ENCODE measurements at places on chromosomes 12 and 14.

DNA sequence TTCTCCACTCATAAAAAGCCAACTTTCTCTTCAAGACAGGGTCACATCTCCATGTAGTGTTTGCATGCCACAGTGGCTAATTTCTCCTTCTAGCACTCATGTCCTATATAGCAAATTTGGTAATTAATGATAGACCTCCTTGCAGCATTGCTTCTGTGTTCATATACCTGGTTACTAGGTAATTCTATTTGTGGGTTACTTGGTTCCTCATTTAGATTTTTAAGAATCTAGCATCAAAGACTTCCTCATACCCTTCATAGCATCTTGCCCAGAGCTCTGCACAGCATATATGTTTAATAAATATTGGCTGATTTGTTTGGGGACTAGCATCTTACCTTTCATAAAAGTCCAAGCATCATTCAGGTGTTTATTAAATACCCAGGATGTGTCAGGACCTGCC lies 152.1 kb downstream of the DUSP6 start:
- no peak for DNase-seq

GRCh38 chr12:53561590-53561953 lies 54.3 kb upstream of the NPFF start:
- DNase-seq, result peak; percentile 97

DNA sequence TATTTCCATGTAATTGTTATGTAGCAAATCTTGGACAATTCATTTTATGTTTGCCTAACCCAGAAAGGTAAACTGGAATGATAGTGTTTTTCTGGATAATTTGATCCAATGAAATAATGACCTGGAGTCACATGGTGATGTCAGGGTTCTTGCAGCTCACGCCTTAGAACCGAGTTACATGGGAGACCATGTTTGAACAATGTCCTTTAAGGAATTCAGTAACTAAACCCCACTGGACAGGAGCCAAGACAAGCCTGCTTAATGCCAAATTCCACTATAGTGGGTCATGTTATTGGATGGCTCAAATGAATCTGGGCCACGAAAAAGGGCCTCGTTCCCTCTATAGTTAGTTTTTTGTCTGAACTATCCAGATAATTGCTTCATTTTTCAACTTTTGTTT lies 255.8 kb upstream of the HMGA2 start:
- DNase-seq, result peak; percentile 3

GRCh38 chr12:2677142-2677880 lies 117.5 kb upstream of the FKBP4 start:
- DNase-seq, result no peak

DNA sequence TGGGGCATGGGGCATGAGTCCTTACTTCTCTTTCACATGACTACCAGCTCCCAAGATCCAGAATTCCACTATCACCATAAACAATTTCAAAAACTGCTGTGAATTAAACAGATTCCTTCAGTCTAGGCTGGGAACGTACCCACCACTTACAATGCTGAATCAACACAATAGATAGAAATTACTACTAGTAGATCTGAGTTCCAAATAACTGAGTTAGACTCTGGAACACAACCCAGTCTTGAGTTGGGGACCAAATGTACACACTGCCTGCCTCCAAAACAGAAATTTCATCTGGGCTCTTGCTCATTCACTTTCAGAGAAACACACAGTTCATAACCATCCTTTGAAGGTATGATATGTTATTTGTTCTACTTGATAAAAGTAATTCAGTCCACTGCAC lies 8.9 kb downstream of the CORO1C start:
- no peak for DNase-seq

GRCh38 chr14:51004801-51005526 lies 60.7 kb upstream of the PYGL start:
- DNase-seq, result peak; percentile 82

GRCh38 chr14:22002860-22003284 lies 329.3 kb upstream of the OR4E1 start:
- DNase-seq, result no peak

GRCh38 chr14:79742142-79742541 lies 469.2 kb downstream of the DIO2 start:
- no peak for DNase-seq

GRCh38 chr12:49232940-49233841 lies 31.7 kb upstream of the TUBA1C start:
- DNase-seq, result no peak

DNA sequence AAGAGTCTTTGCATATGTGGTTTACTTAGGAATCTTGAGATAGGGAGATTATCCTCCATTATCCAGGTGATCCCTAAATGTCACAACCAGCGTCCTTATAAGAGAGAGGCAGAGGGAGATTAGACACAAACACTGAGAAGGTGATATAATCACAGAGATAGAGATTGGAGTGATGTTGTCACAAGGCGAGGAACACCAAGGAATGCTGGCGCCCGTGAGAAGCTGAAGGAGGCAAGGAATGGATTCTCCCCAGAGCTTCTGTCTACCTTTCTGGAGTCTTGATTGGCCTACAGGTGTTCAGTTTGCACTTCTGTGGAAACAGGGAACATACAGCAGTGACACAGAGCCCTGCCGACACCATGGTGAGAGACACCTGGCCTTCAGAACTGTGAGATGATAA lies 101.6 kb downstream of the ANO4 start:
- no peak for DNase-seq

- peak; percentile 29 for DNase-seq
Measured at GRCh38 chr12:18262514-18262913, 1.2 kb downstream of the PIK3C2G start.

- DNase-seq, result no peak
Measured at GRCh38 chr12:103586132-103586531, 941 bp upstream of the STAB2 start.

GRCh38 chr12:108724054-108724889 lies 7.0 kb downstream of the CORO1C start:
- DNase-seq, result no peak

DNA sequence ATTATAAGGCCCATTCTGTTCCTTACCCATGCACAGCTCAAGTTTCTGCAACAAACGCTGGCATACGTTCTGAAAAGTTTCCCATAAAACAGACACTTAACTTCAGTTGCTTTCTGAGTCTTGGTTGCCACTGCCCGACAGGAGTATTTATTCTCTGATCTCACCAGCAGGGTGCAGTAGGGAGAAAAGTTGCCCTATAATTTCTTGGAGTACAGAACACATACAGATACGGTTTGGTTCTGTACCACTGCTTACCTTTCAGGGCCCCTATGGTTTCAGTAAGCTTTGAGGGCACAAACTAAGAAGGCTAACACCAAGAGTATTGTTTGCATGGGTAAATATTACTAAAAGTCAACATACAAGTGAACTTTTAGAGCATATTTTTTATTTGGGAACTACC lies 77.9 kb downstream of the SPATA7 start:
- DNase-seq, result no peak

DNA sequence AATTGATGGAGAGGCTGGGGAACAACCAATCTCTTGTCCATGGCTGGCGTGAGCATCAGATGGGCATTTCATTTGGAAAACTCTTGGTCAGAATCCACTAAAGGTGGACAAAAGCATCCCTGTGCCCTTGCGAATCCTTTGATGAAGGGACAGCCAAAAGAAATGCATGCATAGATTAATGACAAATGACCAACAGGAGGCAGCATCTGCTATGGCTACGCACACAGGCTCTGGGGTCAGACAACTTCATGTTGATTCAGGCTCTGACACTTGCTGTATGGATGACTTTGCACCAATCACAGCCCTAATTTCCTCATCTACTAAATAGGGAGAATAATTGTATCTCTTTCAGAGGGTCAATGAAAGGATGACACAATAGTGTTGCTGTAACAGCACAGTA lies 117.5 kb downstream of the ASCL4 start:
- no peak for DNase-seq

DNA sequence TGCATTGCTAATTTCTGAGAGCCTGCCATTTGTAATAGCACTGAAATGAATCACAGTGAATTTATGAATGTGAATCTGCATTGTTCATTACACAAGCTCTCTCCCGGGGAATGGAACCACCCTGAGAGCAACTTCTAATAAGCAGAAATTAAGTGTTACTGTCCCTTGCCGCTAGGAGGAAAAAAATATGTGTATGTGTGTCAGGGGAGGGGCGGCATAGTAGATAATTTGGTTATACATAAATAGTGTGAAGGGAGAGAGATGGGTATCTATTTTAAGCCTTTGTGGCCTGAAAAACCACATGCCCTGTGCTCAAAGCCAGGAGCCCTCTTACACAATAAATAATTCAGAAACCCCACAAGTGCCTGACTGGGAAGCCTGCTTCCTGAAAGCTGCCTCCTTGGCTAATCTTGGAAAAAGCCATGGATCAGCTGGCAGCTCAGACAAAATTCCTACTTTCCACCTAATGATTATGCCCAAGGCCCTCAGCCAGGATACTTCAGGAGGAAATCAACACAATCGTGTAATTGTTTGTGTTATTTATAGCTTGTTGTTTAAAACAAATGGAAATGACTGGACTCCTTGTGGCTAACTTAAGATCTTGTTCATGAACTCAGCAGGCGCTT lies 366.2 kb upstream of the KITLG start:
- peak; percentile 66 for DNase-seq

DNA sequence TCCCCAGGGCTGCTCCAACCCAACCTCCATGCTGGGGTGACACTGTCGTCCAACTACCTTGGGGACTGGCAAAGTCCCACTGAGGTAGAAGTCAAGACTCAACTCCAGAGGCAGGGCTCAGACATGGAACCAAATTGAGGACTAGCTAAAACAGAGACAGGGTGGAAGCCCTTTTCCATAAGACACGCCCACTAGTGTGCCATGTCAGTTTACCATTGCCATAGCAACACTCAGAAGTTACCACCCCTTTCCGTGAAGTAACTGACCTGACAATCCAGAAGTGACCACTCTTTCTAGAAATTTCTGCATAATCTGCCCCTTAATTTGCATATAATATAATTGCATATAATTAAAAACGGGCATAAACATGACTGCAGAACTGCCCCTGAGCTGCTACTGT lies 409.6 kb downstream of the MED13L start:
- no peak for DNase-seq

DNA sequence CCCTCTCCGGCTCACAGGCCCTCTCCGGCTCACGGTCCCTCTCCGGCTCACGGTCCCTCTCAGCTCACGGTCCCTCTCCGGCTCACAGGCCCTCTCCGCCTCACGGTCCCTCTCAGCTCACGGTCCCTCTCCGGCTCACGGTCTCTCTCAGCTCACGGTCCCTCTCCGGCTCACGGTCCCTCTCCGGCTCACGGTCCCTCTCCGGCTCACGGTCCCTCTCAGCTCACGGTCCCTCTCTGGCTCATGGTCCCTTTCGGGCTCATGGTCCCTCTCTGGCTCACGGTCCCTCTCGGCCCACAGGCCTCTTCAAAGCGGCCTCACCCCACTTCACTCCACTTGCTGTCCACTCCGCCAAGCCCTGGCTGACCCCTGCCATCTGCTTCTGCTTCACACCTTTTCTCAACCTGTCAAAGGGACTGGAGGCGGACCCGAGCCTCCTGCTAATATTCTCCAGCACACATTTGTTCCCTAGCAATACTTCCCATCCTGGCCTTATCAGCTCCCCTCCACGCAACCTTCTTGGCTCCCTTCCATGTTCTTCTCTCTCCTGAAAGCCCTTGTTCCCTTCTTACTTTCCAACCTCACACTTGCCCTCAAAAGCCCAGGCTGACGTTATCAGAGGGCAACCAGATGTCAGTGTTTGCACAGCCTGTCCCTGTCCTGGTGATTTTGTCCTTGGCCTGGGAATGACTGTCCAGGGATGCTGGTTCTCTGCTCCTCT lies 176.7 kb downstream of the CALM1 start:
- no peak for DNase-seq

GRCh38 chr12:25745281-25745680 lies 192.2 kb upstream of the LMNTD1 start:
- DNase-seq, result no peak

GRCh38 chr14:58787592-58787991 lies 149.8 kb downstream of the DACT1 start:
- DNase-seq, result no peak

DNA sequence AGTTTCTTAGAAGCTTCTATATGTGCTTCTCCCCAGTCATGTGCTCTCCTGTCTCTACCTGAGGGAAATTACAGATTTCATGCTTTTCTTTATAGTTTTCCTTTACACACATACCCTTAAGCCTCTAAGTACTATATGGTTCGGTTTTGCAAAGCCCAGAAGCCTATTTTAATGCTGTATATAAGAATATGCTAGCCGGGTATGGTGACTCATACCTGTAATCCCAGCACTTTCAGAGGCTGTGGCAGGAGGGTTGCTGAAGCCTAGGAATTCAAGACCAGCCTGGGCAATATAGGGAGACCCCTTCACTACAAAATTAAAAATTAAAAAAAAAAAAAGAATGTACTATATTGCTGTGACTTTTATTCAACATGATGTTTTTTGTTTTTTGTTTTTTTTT lies 15.4 kb downstream of the DGLUCY start:
- no peak for DNase-seq

DNA sequence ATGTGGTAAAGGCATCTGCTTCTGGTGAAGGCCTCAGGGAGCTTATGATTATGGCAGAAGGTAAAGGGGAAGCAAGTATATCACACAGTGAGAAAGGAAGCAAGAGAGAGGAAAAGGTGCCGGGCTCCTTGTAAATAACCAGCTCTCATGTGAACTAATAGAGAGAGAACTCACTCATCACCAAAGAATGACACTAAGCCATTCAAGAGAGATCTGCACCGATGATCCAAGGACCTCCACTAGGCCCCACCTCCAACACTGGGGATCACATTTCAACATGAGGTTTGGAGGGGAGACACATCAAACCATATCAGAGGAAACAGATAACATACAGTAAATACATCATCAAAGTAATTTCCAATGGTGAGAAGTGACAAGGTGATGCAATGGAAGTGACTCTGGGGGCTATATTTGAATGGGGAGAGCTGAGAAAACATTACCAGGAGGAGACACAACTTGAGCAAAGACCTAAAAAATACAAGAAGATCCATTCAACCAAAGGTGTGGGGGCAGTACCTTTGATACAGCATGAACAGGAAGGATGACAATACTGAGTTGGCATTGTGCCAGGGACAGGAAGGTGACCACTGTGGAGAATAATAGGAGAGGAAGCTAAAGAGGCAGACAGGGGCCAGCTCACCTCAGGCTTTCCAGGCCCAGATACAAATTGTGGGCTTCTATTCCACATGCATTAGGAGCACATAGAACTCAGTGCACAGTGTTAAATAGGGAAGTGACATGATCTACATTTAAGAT lies 134.4 kb upstream of the GRIP1 start:
- peak; percentile 26 for DNase-seq

- no peak for DNase-seq
Measured at GRCh38 chr14:89325299-89325883, 91.6 kb downstream of the FOXN3 start.
